ENCODE measurements at places on chromosomes 3 and 15.
A peak's percentile ranks its signal among the peaks of the same experiment; 100 is the strongest.

DNA sequence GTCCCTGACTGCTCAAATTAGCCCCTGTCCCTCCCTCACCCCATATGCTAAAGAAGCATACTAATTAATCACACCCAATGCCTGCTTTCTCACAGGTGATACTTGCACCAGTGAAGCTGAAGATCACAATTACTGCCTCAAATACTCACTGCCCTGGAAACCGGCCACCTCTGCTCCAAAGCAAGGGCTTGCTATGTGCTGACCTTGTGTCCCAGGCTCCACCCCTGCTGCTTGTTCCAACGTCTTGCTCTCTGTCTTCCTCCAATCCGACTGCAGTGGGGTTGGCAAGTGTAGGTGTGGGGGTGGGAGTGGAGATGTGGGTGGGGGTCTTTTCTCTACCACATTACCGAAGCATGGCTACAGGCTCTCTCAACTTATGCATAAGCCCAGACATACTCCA is 55.7 kb upstream of the PSMD6 start:
- DNase-seq = no peak

DNA sequence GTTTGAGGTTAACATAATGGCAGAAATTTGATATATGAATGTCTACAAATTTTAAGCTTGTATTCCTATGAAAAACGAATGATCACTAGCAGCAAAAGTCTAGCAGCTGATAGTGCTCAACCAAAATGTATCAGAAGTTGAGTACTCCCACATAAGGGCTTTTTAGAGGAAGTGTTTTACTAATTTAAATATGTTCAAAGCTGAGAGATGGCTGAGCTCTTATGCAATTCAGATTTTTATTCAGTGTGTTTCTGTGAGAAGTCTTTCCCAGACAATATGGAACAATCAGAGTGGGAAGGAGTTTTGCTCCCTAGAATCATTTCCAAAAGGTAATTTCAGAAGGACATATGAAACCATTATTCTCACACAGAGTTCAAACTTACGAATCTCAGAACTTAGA is 327.0 kb downstream of the ZPLD1 start:
- no peak for DNase-seq

GRCh38 chr3:142263112-142263511 is 37.7 kb upstream of the GK5 start:
- DNase-seq = no peak

DNA sequence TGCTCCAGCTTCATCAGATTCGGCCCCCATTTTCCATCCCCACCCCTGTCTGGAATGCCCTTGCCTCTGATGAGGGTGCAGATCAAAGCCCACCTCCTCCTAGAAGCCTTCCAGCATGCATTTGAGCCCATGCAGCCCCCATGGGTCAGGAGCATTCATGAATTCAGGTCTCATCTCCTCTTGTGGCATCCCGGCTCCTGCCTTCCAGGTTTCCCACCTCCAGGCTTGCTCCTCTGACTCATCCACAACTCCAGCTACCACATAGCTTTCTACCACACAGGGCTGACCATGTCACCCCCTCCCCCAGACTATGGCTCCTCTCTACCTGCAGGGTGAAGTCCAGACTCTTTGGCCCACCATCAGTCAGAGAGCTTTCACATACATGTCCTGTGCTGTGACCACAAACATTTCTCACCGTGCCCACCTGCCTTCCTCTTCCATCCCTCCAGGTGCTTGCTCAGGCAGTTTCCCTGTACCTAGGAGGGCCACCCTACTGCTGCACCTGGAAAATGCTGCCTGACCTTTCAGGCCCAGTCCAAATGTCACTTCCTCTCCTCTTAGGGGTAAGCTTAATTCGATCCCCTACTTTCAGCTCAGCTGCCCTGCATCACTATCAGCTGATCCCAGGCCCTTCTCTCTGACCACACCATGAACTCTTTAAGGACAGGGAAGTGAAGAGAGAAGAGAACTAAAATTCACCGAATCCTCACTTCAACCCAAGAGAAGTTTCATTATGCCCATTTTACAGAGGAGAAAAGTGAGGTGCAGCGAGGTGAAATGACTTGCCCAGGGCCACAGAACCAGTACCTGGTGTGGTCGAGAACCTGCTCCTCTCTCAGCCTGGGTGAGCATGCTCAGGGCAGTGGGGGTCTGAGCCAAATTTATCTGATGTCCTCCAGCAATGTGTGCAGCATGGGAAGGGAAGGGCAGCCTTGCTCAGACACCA is 13.7 kb upstream of the FGD5 start:
- DNase-seq = no peak

DNA sequence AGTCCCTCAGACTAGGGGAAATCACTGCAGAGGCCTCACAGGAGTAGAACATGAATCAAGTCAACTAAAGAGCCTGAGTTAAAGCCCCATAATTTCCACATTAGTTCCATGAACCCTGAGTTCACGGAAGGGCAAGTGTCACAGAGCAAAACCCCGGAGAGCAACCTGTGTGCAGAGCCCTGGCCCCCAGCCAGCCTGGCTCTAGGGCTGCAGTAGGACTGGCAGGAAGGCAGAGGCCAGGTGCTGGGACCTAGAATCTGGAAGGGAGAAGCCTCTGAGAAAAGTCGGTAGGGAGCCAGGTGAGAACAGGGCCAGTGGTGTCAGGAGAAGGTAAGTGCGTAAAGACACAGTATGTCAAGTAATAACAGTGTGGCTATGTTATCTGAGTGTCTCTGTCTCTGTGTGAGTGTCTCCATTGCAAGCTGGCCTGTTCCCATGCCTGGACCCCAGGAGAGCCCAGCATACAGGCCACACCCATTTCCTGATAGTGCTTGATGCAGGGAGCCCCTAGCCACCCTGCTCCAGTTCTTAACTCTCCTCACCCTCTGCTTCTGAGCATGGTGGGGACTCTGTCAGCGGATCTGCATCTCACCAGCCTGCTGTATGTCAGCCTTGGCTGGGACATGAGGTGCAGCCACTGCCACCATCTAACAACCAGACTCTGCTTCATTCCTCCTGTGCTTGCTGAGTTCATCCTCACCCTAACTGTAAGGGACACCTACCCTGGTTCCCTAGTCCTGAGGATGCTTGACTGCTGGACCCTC is 11.3 kb upstream of the MANF start:
- DNase-seq = no peak

- no peak for DNase-seq
Measured at GRCh38 chr3:15440891-15441290, 13.5 kb downstream of the EAF1 start.

- DNase-seq = peak; percentile 31
Measured at GRCh38 chr15:64430000-64430735, 30.2 kb upstream of the ZNF609 start.

DNA sequence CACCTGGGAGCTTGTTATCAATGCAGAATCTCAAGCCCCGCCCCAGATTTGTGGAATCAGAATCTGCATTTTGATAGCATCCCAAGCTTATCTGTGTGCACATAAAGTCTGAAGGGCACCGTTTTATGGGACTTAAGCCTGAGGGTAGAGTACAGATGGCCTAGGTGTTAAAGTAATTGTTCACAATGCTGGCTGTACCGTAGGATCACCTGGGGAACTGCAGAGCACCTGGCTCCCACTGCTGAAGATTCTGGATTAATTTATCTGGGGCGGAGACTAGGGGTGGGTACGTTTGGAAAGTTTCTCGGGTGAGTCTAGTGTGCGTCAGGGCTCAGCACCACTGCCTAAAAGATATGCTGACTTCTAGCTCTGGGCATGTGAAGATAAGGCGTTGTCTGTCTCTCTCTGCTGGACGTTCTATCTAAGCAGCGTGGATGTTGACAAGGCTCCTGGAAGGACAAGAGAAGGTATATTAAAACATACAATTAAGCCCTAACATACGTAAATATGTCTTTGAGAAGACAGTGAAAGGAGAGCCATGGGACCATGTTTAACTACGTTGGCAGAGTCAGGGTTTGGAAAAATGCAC is 63.2 kb upstream of the RASGRP1 start:
- no peak for DNase-seq

DNA sequence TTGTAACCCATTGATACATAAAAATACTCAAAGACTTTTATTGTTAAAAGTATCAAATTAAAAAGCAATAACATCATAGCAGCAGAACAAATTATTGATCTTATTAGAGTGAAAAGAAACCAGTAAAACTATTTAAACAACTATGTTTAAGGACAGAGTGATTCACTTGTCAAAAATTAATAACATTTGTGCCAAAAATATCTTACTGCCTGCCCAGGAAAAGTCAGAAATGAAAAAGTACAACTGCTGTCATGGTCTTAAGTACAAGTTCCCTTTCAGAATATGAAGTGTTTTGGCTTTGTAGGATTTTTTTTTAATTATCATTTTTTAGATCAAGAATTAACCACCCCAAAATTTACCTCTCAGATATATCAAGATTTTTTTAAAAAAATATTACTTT is 3.4 kb downstream of the IFT57 start:
- no peak for DNase-seq

GRCh38 chr3:196012941-196013476 is 68.9 kb downstream of the TFRC start:
- DNase-seq = no peak

GRCh38 chr3:129686941-129687340 is 80.5 kb upstream of the PLXND1 start:
- DNase-seq = no peak

GRCh38 chr15:98289747-98290146 is 329.2 kb downstream of the ARRDC4 start:
- DNase-seq = no peak

GRCh38 chr3:49669352-49669751 is 4.8 kb upstream of the APEH start:
- DNase-seq = no peak

DNA sequence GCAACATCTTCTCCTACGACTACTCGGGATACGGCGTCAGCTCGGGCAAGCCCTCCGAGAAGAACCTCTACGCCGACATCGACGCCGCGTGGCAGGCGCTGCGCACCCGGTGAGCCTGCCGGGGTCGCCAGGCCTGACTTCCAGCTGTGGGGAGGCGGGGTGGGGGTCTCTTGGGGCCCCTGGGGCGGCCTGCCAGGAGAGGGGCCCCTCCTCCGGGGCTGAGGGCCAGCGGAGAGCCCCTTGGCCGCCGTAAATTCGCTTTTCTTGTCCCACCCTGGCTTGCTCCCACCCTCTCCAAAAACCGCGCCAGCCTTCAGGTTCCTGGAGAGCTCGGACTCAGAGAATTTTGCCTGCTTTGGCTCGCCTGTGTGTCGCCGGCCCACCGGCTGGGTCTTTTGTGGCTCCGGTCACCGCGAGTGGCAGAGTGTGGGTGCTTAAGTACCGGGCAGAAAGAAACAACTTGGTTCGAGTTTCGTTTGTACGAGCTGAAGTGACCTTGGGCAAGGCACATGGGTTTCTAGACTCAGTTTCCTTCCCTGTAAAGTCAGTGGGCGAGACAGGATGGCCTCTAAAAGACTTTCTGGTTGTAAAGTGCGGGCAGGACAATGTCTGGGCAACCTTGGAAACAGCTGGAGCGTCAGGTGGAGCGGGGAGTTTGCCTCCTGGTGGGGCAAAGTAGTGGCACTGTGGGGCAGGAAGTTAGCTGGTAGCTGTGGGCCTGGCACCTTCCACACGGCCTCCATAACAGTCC is 976 bp downstream of the ABHD17C start:
- peak; percentile 60 for DNase-seq

GRCh38 chr3:50594253-50594785 is 17.3 kb downstream of the CISH start:
- no peak for DNase-seq

- no peak for DNase-seq
Measured at GRCh38 chr3:193971261-193971751, 164.6 kb upstream of the HES1 start.

DNA sequence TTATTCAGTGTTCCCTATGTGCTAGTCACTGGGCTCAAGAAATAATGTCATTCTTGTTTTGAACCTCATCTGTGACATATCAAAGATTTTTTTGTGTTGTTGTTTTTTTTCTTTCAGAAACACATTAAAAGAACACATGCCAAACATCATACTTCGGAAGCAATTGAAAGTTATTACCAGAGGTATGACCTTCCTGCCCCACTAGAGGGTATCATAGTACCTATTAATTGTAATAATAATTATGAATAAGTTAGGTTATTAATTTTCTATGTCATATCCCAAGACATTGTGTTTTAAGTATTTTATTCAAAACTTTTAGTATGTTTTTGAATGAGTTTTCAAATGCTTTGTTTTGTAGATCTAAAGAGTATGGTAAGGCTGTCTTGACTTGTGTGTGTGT is 65.7 kb downstream of the CDIN1 start:
- DNase-seq = no peak

DNA sequence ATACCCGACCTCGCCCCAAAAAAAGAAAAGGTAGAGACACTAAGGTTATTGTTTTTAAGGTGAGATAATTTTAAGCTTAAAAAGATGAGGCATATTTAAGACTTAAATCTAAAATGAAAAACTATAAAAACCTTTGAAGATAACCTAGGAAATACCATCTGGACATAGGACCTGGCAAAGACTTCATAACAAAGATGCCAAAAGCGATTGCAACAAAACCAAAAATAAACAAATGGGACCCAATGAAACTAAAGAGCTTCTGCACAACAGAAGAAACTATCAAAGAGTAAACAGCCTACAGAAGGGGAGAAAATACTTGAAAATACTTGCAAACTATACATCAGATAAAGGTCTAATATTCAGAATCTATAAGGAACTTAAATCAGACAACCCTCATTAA is 80.9 kb downstream of the TMCC1 start:
- DNase-seq = no peak

- DNase-seq = no peak
Measured at GRCh38 chr15:78673476-78673875, 32.5 kb upstream of the CHRNB4 start.

DNA sequence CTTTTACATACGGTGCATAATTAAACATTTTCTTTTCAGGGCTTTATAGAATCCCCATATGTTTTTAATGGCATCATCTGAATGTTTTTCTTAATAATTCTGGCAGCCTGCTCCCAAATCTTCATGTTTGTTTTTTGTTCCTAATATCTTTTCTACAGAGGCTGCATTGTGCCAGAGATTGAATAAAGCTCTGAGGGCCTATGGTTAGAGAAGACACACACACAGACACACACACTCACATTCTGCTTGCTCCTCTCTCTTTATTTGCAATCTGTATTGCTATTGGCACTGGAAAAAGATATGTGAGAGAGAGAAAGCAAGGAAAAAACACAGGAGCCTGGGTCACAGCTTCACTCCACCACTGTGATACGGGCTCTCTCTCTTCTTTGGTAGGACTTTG is 136.0 kb downstream of the MECOM start:
- DNase-seq = no peak

DNA sequence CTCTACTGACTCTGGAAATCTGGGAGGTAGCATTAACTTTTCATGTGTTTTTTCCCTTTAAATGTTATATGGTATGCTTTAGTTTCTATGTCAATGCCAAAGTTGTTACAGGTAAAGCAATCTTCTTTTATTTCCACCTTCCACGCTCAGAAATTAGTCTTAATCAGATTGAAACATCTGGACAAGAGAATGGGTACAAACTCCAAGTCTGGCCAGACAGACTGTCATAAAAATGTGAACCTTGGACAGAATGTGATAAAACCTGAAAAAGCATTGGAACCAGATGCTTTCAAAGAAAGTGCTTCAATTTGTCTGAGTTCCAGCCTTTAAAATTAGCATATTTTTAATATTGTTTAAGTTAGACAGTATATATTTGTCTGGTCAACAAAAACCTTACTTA is 110.7 kb upstream of the P2RY1 start:
- DNase-seq = no peak

Measured in MM.1S (cell line).